ENCODE measurements at places on chromosomes 6 and 20.

- DNase-seq = peak; percentile 3
Measured at GRCh38 chr6:47698342-47698787, at the start of gene ADGRF4. ADGRF4 (plus strand) TSS chr6:47698580; CDS start chr6:47707246, 8,666 bp downstream.

GRCh38 chr20:22732751-22733150 is 148.4 kb upstream of the FOXA2 start:
- no peak for DNase-seq

DNA sequence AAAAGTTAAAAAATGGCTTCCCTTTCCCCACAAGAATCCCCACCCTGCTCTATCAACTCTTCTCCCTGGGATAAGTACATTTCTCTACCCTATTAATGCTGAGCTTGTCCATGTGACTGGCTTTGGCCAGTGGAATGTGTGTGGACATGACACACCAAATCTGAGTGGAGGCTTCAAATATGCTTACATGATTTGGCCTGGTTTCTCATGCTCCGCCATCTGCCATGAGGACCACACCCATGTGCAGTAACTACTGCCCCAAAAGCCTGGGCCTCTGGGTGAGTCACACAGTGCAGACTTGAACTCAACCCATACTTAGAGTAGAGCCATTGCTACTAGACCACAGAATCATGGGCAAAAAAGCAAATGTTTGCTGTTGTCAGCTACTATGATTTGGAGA is 65.4 kb downstream of the PRND start:
- DNase-seq = peak; percentile 49

DNA sequence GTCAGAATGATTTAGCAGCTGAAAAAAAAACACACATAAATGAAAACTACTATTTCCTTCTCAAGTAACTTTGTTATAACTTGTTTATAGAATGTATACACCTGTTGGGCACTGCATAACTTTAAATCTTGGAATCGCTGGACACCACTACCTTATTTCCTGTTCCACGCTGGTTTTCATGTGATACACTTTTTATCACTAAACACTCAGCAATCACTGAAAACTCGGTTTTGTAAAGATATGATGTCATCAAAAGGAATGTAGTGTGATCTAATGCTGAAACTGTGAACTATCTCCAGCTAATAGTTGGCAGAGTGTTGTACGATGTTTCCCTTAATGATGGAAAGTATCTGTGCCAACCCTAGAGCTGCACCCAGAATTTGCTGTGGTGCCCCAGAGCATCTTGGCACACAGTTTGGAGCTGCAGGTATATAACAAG is 127.9 kb downstream of the BACH2 start:
- peak; percentile 70 for DNase-seq

DNA sequence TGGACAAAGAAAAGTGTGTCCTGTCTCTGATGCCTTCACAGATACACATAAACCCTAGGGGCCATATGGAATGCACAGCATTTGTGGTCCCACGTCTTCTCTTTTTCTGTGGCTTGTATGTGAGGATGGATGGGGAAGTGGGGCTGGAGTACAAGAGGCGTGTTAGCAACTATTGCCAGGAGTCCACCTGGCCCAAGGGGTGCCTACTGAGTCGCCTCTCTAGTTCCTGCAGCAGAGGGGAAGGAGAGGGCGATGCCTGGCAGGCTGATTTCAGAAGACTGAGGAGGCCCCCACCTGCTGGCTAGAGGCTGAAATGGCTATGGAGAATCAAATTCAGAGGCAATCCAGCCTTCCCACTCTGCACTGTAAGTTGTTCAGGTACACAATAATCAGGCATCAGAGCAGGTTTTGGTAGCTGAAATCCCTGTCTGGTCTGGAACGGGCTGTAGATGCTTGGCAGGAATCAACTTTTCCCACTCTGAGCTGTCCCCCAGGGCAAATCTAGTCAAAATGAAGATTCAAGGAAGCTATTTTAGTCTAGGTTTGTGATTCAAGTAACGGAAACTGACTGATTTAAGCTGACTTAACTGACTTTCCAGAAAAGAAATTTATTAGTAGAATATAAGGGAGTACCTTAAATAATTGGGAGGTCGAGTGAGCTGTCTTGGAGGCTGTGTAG is 14.9 kb upstream of the PPARD start:
- peak; percentile 47 for DNase-seq

DNA sequence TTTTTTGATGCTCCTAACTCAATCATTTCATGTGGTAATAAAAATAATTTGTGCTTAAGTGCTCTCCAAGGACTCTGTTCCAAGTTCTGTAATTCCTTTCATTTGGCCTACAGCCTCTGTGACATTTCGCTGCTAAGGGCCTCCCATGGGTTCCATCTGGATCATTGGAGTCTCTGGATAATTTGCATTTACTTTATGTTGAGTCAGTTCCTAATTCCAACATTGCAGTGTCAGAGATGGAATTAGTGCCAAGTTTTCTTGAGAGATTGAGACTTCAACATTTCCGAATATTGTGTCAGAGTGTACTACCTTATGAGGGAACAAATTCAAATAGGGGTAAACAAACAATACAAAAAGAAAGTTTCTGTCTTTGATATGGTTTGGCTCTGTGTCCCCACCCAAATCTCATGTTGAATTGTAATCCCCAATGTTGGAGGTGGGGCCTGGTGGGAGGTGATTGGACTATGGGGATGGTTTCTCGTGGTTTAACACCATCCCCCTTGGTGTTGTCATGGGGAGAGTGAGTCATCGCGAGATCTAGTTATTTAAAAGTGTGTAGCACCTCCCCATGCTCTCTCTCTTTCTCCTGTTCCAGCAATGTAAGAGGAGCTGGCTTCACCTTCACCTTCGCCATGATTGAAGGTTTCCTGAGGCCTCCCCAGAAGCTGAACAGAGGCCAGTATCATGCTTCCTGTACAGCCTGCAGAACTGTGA is 244.1 kb upstream of the TBX18 start:
- peak; percentile 87 for DNase-seq

DNA sequence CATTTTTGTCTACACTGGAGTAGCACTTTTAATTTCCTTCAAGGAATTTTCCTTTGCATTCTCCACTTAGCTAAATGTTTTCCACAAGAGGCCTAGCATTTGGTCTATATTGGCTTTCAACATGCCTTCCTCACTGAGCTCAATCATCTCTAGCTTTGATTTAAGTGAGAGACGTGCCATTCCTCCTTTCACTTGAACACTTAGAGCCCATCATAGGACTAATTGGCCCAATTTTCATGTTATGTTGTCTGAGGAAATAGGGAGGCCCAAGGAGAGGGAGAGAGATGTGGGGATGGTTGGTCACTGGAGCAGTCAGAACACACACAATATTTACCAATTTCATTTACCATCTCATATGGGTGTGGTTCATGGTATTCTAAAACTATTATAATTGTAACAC is 645.0 kb downstream of the PRKN start:
- DNase-seq = no peak

DNA sequence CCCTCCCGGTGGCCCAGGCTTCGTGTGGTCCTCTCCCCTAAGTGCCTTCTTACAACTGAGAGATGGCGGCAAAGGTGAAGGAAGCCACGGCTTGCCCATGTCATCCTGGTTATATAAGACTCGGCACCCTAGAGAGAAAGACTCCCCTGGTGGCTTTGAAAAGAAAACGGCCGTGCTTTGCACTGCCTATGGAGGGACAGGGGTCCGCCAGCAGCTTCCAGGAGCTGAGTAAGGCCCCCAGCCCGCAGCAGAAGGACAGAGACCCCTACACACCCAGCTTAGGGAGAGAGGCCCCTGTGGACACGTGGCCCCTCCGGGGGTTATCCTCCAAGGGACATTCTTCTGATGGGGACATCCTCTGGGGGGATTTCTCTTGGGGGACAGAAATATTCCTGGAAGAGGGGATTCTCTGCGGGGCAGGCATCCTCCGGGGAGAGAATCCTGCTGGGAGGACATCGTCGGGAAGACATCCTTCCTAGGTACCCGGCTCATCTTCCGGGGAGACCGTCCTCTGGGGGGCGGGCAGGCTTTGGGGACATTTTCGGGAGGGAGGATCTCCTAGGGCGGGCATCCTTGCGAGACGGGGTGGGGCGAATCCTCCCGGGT is 511 bp upstream of the OGFR start:
- no peak for DNase-seq

DNA sequence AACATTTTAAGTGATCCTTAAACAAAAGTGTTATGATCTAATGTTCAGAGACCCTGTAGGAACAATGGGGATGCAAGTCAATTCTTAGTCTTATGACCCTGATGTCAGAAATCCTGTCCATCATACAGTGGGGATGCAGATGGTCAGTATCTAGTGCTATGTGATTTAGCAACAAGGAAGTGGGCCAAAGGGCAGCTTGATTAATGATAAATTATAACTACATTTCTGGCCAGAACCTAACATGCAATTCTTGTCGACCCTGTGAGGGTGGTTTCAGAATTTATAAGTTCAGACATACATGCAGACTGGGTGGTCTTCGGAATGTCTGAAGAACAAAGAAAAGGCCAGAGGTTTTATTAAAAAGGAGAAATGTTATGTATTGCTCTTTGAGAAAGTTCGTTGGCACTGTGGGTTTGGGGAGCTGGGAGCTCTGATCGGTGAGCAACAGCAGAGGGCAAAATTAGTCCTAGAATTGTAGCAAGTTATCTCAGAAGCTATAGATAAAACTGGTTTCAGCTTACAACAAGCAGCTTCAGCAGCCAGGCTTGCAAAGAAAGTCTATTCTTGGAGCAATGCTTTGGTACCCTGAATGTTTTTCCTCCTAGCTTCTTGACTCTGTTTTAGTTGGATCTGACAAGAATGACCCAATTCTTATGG is 50.8 kb downstream of the RPF2 start:
- peak; percentile 2 for DNase-seq

GRCh38 chr6:4942673-4943009 is 61.2 kb downstream of the RPP40 start:
- no peak for DNase-seq

Measured in fibroblast of skin of back (primary cell).